ENCODE measurements at places on chromosomes 7 and 10.

DNA sequence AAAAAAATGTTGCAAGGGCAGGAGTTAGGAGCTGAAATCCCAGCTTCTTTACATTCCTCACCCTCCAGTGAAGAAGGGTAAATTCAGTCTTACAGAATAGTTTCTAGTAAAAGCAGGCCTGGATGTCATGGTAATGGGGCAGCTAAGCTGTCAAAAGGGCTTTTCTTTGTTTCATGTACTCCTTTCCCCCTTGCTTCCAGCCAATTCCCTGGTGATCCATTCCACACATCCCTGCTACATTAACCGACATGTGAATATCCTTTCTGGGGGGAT lies 36.0 kb downstream of the RHEB start:
- no peak for DNase-seq

- no peak for DNase-seq
Observed at GRCh38 chr7:125636320-125636962, 706.8 kb upstream of the POT1 start.

GRCh38 chr7:28408960-28409715 lies 3.2 kb upstream of the CREB5 start:
- peak; percentile 93 for DNase-seq

GRCh38 chr7:17946591-17946990 lies 6.3 kb upstream of the SNX13 start:
- peak; percentile 42 for DNase-seq

DNA sequence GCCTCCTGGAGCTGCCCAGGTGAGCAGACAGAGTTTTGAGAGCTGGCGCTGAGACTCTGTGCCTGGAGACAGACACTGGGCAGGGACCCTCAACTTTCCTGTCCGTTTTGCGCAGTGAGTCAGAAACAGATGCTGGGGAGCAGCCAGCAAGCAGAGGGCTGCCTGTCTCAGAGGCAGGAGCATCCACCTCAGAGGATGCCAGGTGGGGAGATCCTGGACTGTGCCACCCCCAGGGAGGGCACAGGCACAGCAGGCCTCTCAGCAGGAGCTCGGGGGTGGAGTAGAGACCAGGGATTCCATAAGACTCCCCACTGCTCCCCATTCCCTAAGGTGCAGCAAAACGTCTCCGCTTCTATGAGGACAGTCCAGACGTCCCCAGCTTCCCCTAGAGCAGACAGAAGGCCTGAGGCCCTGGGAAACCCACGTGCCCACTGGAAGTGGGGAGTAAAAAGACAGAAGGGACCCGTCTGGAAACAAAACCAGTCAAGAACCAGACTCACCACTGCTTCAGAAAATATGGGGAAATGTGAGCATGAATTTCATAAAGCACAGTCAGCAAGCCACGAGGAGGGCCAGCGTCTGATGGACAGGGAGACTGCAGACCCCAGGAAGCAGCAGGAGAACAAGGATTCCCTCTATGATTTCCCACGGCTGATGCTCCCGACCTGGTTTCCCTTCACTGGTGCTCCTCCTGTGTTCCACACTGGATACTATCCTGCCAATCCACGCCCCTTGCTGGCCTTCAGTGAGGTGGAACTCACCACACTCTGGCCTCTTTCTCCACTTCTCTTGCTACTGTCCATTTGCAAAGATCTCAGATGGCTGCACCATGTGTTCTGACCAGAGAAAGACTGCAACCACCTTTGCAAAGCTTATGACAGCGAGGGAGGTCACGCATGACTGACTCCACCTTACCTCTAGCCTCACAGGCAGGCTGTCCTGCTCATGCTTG lies 151.3 kb upstream of the FAM20C start:
- no peak for DNase-seq

- DNase-seq, result peak; percentile 22
Observed at GRCh38 chr10:52818019-52818418, 45.4 kb upstream of the MBL2 start.

DNA sequence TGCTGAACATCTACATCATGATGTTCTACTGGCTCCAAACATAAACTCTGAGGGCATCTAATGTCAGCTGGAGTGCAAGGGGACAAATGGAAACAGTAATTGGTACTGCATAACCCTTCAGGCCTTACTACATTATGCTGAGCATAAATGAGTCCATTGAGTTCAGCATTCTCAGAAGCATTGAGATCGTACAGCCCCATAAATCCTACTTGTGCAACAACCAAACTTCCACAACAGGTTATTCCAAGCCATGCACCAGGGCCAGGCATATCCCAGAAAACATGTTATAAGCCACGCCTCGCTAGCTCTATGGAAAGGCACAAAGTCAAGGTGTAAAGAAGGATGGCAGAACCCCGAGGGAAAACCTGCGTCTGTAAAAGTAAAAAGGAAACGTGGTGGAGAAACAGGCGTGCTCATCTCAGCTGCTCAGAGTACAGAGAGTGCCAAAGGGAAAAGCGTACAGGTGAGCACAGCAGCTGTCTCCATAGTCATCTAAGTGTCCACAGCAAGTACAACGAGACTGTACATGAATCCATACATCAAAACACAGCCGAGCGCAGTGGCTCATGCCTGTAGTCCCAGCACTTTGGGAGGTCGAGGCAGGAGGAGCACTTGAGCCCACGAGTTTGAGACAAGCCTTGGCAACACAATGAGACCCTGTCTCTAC lies 124.6 kb downstream of the PARD3 start:
- no peak for DNase-seq

- DNase-seq, result no peak
Observed at GRCh38 chr10:8114741-8115617, 60.5 kb downstream of the GATA3 start.

GRCh38 chr7:36182854-36183604 lies 30.0 kb downstream of the EEPD1 start:
- no peak for DNase-seq

- DNase-seq, result no peak
Observed at GRCh38 chr7:134763960-134764359, 15.5 kb upstream of the CALD1 start.

DNA sequence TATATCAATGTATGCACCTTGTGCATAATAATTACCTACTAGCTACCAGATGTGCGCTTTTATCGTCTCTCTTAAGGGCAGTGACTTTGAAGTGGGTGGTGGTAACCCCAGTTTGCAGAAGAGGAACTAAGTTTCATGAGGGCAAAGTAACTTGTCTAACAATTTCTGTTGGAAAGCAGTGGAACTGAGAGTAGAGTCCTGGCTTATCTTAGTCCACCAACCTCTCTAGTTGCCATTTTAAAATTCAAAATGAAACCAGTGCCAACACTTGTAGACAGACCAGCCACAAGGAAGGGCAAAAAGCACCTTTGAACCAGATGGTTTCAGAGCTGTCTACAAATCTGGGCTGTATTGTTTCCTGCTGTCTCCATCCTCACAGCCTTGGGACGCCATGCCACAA lies 32.0 kb upstream of the RBM20 start:
- no peak for DNase-seq

- DNase-seq, result no peak
Observed at GRCh38 chr7:36387435-36388231, 2.0 kb upstream of the ANLN start.

GRCh38 chr10:124075231-124075955 lies 18.0 kb downstream of the CHST15 start:
- DNase-seq, result no peak
